ENCODE measurements at places on chromosomes 3 and 15. TPM values are rescaled to one million over a fixed set of nuclear protein-coding genes. Genes with fewer than 3 reads are reported as not detected.

DNA sequence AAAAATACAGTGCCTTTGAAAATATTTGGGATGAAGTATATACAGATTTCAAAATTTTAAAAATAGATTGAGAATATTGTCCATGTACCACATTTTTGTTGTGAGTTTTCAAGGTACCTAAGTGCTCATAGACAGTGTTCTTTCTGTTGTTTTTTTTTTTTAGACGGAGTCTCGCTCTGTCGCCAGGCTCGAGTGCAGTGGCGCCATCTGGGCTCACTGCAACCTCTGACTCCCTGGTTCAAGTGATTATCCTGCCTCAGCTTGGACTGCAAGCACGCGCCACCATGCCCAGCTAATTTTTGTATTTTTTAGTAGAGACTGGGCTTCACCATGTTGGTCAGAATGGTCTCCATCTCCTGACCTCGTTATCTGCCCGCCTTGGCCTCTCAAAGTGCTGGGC, 223.9 kb downstream of the MCTP2 start:
- H3K4me1 ChIP-seq, result no peaks in the 10 kb centered on the region
- no peak for DNase-seq
- H3K36me3 ChIP-seq, result peaks cover 8% of the 10 kb centered on the region
- no peak overlapping the region for H3K4me3 ChIP-seq
- no peak overlapping the region for H3K27ac ChIP-seq
- no peaks in the 10 kb centered on the region for H3K27me3 ChIP-seq

DNA sequence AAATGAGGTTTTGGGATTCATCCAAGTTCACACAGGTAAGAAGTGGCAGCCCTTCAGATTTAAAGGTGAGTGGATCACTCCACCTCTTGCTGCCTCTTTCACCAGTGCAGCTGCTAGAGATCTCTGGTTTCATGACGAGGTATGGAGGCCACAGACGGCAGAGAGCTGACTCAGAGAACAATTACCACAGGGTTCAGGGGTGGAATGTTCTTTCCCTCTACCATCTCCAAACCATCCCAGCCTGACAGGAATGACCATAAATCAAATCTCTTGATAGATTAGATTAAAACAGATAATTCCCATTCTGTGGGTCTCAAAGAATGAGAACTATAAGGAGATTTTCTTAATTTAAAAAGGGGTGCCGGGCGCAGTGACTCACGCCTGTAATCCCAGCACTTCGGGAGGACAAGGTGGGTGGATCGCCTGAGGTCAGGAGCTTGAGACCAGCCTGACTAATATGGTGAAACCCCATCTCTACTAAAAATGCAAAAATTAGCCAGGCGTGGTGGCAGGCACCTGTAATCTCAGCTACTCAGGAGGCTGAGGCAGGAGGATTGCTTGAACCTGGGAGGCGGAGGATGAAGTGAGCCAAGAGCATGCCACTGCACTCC, 174.2 kb upstream of the ATP11B start:
- peaks cover 7% of the 10 kb centered on the region for H3K27me3 ChIP-seq
- no peak for DNase-seq
- H3K4me1 ChIP-seq, result no peaks in the 10 kb centered on the region
- H3K4me3 ChIP-seq, result no peak overlapping the region

DNA sequence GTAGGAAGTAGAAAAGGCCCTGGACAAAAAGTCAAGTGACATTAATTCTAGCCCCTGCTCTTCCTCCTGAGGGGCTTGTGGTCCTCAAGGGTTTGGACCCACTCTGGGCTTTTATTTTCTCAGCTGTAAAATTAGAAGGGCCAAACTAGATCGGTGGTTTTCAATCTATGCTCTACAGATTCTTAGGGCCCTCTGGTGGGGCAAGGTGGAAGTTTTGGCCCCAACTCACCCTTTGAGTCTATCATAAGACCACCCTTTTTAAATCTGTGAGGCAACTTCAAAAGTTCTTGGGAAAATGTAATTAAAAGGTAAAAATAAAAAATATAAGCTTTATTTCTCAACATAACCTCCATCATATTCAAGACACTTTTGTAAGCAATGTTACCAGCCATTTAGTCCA, 25.6 kb upstream of the CFAP161 start:
- peak; percentile 22 for DNase-seq
- no peaks in the 10 kb centered on the region for H3K36me3 ChIP-seq
- no peak overlapping the region for H3K27ac ChIP-seq

DNA sequence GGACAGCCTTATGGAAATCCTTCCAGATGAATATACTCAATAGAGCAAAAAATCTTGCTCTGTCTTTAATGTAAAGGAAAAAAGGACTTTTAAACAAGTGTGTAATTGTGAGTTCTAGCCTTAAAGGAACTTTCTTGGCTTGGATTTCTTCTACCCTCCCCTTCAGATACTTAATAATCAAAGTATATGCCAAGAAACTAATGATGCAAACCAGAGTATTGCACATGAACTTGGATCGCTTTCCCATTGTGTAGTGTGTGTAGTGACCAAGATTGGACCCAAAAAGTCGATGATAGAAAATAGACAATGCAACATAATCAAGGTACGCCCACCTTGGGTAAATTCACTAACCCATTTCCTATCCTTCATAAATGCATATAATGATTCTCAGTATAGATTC, 123.8 kb downstream of the TIGIT start:
- DNase-seq, result no peak
- H3K27me3 ChIP-seq, result no peaks in the 10 kb centered on the region
- H3K4me3 ChIP-seq, result no peak overlapping the region
- peaks cover 34% of the 10 kb centered on the region for H3K4me1 ChIP-seq
- peak overlapping the region; percentile 9 for H3K27ac ChIP-seq
- no peaks in the 10 kb centered on the region for H3K36me3 ChIP-seq

GRCh38 chr15:24899795-24900194, 55.0 kb upstream of the SNRPN start:
- H3K4me1 ChIP-seq, result no peaks in the 10 kb centered on the region
- no peak overlapping the region for H3K27ac ChIP-seq
- H3K36me3 ChIP-seq, result peaks cover 1% of the 10 kb centered on the region
- H3K4me3 ChIP-seq, result no peak overlapping the region
- no peak for DNase-seq
- H3K27me3 ChIP-seq, result peaks cover 2% of the 10 kb centered on the region

GRCh38 chr3:95123104-95123503, 1060.2 kb downstream of the NSUN3 start:
- H3K27me3 ChIP-seq, result no peaks in the 10 kb centered on the region
- H3K36me3 ChIP-seq, result no peaks in the 10 kb centered on the region
- no peaks in the 10 kb centered on the region for H3K4me1 ChIP-seq
- no peak for DNase-seq

DNA sequence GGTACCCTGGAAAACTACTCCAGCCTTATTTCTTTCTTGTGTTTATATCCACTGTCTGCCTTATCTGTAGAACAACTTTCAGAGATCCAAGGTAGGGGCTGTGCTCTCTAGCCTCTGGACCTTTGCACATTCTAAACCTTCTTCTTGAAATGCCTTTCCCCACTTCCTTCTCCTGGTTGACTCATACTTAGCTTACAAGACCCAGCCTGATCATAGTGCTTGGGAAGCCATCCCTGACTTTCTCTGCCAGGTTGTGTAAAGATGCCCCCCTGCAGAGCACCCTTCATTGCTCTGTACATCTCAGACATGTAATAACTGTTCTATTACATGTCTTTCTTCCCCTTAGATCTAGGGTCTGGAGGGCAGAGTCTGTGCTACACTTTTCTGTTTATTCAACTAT, 50.1 kb downstream of the PPM1L start:
- peaks cover 10% of the 10 kb centered on the region for H3K4me1 ChIP-seq
- H3K27me3 ChIP-seq, result no peaks in the 10 kb centered on the region
- H3K4me3 ChIP-seq, result no peak overlapping the region
- DNase-seq, result no peak
- H3K36me3 ChIP-seq, result no peaks in the 10 kb centered on the region

DNA sequence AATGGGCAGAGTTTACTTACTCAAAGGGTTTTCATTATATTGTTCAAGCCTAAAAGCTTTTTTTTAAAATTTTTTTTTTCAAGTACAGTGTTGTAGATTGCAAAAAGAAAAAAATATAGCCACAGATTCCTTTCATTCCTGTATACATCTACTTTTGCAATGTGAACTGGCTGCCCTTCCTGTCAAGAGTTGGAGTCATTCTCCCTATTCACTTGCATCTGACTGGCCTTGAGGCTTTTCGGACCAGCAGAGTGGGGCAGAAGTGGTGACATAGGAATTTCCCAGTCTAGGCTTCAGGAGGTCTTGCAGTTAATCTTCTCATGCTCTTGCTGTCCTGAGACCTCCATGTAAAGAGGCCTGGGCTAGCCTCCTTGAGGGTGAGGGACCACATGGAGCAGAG, 218.3 kb upstream of the CFAP20DC start:
- no peak for DNase-seq
- no peak overlapping the region for H3K27ac ChIP-seq
- peaks cover 2% of the 10 kb centered on the region for H3K36me3 ChIP-seq
- H3K4me1 ChIP-seq, result peaks cover 6% of the 10 kb centered on the region
- no peak overlapping the region for H3K4me3 ChIP-seq

- no peaks in the 10 kb centered on the region for H3K27me3 ChIP-seq
- H3K36me3 ChIP-seq, result no peaks in the 10 kb centered on the region
- DNase-seq, result no peak
- H3K4me1 ChIP-seq, result no peaks in the 10 kb centered on the region
Measured at GRCh38 chr15:85274315-85275050, 105.9 kb upstream of the AKAP13 start.

DNA sequence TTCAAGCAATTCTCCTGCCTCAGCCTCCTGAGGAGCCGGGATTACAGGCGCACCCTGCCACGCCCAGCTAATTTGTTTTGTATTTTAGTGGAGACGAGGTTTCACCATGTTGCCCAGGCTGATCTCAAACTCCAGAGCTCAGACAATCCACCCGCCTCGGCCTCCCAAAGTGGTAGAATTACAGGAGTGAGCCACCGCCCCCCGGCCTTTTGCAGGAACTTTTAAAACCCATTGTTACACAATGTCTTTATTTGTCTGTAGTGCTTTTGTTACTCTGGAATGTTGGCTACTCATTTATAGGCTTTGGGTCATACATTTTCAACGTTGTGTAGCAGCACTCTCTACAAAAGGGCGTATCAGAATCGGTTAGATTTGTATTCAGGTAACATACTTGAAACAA, 499.1 kb downstream of the ROBO2 start:
- no peak for DNase-seq
- no peak overlapping the region for H3K4me3 ChIP-seq
- H3K36me3 ChIP-seq, result no peaks in the 10 kb centered on the region
- H3K27me3 ChIP-seq, result no peaks in the 10 kb centered on the region

GRCh38 chr15:67156834-67157233, 91.4 kb downstream of the SMAD3 start:
- no peaks in the 10 kb centered on the region for H3K27me3 ChIP-seq
- peaks cover 9% of the 10 kb centered on the region for H3K36me3 ChIP-seq
- no peak overlapping the region for H3K27ac ChIP-seq
- peaks cover 25% of the 10 kb centered on the region for H3K4me1 ChIP-seq
- DNase-seq, result no peak
- H3K4me3 ChIP-seq, result no peak overlapping the region

DNA sequence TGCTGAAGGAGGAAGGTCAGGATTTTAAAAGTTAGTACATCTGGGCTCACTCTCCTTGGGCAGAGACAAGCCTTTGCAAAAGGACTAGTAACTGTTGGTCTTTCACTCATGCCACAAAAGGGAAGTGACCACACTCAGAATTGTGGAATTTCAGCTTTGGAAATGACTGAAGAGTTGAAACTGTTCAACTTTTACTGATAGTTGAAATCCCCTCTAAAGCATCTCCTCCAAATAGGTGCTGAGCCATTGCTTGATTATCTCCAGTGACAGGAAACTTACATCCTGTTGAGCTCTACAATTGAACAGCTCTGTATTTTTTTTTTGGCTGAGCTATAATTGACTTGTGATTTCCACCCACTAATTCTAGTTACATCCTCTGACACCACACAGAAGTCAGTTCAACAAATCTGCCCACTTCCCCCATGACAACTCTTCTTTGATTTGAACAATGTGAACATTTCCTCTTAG, 254.8 kb upstream of the TPRG1 start:
- H3K27ac ChIP-seq, result peak overlapping the region; percentile 69
- H3K27me3 ChIP-seq, result no peaks in the 10 kb centered on the region
- H3K4me3 ChIP-seq, result no peak overlapping the region
- DNase-seq, result peak; percentile 57

- no peaks in the 10 kb centered on the region for H3K36me3 ChIP-seq
- H3K27ac ChIP-seq, result no peak overlapping the region
- H3K27me3 ChIP-seq, result peaks cover 4% of the 10 kb centered on the region
- no peaks in the 10 kb centered on the region for H3K4me1 ChIP-seq
- no peak overlapping the region for H3K4me3 ChIP-seq
Measured at GRCh38 chr3:59131016-59131766, 81.4 kb upstream of the CFAP20DC start.

- no peaks in the 10 kb centered on the region for H3K36me3 ChIP-seq
- peaks cover 2% of the 10 kb centered on the region for H3K27me3 ChIP-seq
- no peak overlapping the region for H3K4me3 ChIP-seq
- peaks cover 16% of the 10 kb centered on the region for H3K4me1 ChIP-seq
Measured at GRCh38 chr3:31106912-31107311, 212.5 kb upstream of the GADL1 start.

DNA sequence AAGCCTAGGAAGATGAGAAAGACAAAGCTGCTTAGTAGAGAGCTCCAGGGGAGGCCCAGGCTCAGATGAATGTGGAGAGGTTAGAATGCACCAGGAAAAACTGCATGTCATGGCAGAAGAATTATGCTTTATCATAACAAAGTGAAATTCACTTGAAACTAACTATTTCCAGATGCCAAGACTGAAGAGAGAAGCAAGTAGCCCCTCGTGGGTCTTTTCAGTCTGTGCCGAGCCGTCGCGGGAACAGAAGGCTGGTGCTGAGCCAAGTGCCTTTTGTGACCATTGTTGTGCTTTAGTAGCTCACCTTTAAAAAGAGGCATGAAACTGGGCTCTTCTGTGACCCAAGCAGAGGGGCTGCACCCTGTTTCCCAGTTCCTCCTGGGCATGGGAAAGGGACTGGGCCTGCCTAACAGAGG, 73.2 kb downstream of the CHDH start:
- H3K4me3 ChIP-seq, result no peak overlapping the region
- no peaks in the 10 kb centered on the region for H3K4me1 ChIP-seq
- no peak overlapping the region for H3K27ac ChIP-seq

DNA sequence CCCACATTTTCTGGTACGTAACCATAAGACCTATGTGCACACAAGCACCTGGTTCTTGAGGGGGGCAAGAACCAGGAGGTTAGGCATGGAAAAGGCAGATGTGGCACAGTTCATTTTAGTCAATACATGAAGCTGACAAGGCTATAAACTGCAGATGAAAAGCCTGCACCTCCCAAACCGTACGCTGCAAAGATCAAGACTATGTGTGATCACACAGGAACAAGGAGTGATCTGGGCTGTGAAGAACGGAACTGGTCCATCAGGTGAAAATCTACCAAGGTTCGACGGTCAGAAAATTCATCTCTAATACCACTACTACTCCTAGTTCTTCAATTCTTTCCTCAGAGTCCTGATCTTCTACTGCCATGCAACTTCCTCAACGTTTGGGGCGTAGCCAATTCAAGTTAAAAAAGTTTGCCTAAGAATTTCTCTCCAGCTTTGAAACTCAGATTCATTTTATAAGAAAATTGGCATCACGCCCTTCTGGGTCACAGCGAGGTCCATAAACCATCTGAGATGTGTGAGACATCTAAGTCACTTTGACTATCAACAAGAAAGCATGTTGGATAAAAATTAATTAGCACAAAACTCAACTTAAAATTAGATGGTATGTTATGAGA, 41.9 kb downstream of the PLD1 start:
- no peaks in the 10 kb centered on the region for H3K4me1 ChIP-seq
- H3K27ac ChIP-seq, result no peak overlapping the region
- H3K27me3 ChIP-seq, result peaks cover 6% of the 10 kb centered on the region
- H3K36me3 ChIP-seq, result no peaks in the 10 kb centered on the region
- DNase-seq, result no peak
- no peak overlapping the region for H3K4me3 ChIP-seq

P2RY14 gene
- 0.69 TPM for total RNA-seq

LRRC31 gene
- total RNA-seq, result not detected

C3orf80 gene
- total RNA-seq, result not detected

KNG1 gene
- not detected for total RNA-seq

RHOV gene
- total RNA-seq, result not detected

GOLGA8M gene
- total RNA-seq, result 0.12 TPM

LRCH3 gene
- total RNA-seq, result 36.0 TPM

CCDC51 gene
- 16.4 TPM for total RNA-seq

CACNA1D gene
- not detected for total RNA-seq

Measured in activated naive CD4-positive, alpha-beta T cell treated with anti-CD3 and anti-CD28 coated beads for 36 hours (primary cell).